GDM1 (cell line): ENCODE measurements at places on chromosomes 2 and 18.

DNA sequence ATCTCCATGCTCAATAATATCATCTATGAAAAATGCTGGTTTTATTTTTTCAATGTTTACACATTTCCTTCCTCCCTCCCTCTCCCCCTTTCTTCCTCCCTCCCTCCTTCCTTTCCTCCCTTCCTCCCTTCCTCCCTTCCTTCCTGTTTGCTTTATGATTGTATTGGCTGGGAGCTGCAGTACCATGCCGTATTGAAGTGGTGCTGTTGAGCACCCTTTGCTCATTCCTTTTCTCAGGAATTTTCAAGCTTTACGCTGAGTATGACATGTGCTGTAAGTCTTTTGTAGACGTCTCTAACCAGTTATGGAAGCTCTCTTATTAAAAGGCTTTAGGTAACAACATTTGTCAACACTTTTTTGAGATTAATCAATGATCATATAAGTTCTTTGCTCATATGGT, 100.4 kb downstream of the SNTG2 start:
- no peak for DNase-seq

GRCh38 chr18:74351354-74351753, 35.7 kb downstream of the C18orf63 start:
- no peak for DNase-seq

DNA sequence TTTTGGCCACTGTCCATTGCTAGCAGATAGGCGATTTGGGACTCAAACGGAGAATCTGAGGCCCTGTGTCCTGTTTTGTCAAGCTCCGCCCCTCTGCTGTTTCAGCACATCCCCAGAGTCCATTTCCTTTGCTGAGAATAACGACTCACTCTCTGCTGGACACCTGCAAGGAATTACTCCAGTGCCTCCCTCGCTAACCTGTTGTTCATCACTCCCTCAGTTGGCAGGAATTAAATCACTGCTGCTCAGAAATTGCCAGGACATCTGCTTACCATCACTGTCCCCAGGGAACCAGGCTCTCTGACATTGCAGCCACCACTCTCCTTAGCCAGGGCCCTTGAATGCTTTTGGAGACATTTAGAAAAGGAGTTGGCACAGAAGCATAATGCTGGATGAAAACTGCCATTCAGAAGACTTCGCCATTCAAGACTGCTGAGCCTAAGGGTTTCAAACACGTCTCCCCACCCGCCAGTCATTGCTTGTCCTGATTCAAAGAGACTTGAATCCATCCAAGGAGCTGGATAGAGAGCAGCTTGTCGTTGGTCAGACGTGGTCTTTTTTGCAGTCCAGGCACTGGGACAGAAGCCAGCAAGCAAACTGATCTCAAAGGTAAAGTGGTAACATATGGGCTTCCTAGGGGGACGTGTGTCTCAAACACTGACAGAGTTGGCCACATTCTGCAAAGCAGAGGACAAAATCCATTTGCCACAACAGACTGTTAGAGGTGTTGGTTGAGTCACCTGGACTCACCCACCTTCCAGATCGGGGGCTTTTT, 155.3 kb downstream of the UXS1 start:
- no peak for DNase-seq

GRCh38 chr2:172749388-172749787, 13.7 kb downstream of the RAPGEF4 start:
- no peak for DNase-seq

GRCh38 chr2:112033600-112033999, 21.5 kb upstream of the TMEM87B start:
- no peak for DNase-seq

GRCh38 chr2:97662386-97662894, 1.4 kb downstream of the ACTR1B start:
- no peak for DNase-seq

GRCh38 chr18:44356566-44357157, 324.0 kb upstream of the SETBP1 start:
- DNase-seq: no peak

- DNase-seq: no peak
Observed at GRCh38 chr2:99858951-99859596, 283.3 kb downstream of the AFF3 start.

- DNase-seq: no peak
Observed at GRCh38 chr18:58590254-58590653, 38.6 kb downstream of the ALPK2 start.

- no peak for DNase-seq
Observed at GRCh38 chr18:12883372-12883683, 709 bp downstream of the PTPN2 start.

DNA sequence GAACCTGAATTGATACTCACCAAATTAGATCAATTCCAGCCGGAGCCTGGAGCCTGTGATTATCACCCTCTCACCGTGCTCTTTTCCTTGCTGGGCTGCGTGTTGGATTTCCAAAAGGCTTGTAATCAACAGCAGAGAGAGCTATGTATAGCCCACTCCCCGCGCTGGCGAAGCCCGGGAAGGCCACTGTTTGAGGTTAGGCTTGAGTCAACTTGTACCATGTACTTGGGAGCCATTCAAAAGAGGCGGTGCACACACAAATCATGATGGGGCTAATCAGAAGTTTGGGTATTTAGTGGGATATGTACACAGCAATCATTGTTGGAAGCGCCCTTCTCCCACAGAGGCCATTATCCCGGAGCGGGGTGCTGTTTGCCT, 151.6 kb downstream of the GLI2 start:
- no peak for DNase-seq

DNA sequence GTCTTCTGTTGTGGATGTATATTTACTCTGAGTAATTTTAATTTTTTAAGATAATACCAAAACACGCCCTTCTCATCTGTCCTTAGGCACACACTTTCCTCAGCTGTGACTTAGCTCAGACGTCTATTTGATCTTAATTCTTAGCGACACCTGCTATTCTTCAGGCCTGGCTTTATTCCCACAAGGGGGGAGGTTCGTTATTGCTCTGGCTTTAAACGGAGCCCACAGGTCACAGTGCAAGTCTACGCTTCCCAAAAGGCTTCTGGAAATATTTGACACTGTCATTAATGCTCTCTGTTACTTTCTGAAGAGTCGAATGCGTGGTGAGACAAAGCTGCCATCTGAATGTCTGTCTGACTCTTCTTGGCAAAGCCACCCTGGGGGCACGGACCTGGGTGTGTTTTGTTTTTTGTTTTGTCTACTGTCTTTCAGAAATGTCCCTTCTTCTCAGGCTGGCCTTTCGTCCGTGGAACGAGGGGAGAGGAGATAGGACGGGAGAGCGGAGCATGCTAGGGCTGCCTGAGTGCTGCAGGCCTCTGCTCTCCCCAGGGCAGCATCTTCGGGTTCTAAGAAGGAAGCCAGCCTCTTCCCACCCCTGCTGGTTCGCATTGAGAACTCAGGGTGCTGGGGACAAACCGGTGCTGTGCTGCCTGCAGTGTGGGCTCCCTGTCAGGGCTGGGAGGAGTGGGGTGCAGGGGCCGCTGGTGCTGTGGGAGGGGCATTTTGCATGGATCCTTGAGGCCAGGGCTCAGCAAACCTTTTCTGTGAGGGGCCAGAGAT, 61.9 kb downstream of the ASAP2 start:
- no peak for DNase-seq

- DNase-seq: no peak
Observed at GRCh38 chr2:1654696-1655374, 89.5 kb downstream of the PXDN start.

- peak; percentile 29 for DNase-seq
Observed at GRCh38 chr18:31500051-31500688, 2.2 kb downstream of the DSG2 start.

DNA sequence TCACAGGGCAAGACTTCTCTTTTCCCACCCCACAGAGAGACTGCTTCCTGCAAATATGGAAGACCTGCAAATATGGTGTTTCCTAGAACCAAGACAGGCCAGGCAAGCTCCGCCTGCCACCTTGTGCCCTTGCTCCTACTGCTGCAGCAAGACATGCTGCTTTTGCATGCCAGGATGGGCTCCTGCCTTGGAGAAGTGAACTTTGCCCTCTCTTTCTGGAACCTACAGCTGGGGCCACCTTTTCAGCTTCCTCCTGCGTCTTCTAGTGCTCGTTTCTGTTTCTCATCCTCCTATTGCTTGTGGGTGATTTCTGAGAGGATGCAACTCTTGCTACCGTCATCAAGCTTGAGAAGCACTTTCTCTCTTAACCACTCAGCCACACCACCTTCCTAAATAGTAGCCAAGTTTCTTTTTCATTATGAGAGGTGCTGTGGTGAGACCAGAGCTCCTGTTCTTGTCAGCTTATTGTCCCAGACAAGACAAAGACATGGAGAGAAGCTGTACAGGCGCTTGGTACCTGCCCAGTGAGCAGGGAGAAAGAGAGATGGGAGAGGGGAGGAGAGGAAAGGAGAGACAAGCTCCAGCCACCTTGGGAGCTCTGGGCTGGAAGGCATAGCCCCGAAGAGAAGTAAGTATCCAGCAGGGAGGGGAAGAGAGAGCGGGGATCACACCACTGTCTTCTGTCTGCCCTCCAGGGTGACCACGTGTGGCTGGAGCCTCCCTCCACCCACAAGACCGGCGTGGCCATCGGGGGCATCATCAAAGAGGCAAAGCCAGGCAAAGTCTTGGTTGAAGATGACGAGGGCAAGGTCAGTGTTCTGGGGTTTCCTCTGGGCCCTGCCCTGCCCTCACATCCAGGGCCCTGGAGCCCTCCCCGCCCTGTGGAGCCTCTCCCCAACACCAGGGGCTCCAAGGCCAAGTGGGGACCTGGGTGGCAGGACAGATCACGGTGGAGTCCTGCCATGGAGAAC, 28.3 kb downstream of the MYO7B start:
- DNase-seq: no peak
